ENCODE measurements at places on chromosomes 3 and 15. TPM values are rescaled to one million over a fixed set of nuclear protein-coding genes. Genes with fewer than 3 reads are reported as not detected.

DNA sequence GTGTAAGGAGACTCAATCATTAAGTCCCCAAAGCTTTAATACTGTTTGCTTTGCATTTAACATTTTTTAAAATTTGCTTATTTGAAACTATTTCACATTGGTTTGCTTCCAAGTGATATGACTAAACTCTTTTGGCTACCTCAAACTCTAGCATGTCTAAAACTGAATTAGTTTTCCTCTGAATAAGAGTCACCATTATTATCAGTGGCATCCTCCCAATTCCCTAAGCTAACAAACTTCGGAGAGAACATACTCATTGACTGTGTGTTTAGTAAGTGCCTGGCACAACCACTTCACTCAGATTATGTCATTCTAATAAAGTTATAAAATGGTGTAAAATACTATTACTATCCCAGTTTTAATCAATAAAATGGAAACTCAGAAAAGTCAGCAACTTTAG lies 21.9 kb downstream of the ATOSA start:
- no peak for DNase-seq

DNA sequence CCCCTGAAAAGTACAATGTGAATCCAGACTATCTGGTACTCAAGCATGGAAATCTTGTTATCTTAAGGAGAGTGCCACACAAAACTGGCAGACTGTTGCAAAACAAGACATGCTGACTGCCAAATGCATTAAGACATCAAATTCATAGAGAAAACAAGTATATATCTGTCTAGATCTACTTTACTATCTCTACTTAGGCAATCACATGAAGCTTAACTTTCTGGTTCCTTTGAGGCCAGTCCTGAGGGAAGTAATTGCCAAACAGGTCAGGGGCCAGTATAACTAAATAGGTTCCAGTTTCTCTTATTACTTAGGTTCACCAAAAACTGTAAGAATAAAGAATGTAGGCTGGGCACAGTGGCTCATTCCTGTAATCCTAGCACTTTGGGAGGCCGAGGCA lies 15.9 kb upstream of the SLC4A7 start:
- DNase-seq: no peak

The VEPH1 gene
- 7.8 TPM for total RNA-seq

The NANOGP8 gene
- not detected for total RNA-seq

The RUBCN gene
- 11.5 TPM for total RNA-seq

DNA sequence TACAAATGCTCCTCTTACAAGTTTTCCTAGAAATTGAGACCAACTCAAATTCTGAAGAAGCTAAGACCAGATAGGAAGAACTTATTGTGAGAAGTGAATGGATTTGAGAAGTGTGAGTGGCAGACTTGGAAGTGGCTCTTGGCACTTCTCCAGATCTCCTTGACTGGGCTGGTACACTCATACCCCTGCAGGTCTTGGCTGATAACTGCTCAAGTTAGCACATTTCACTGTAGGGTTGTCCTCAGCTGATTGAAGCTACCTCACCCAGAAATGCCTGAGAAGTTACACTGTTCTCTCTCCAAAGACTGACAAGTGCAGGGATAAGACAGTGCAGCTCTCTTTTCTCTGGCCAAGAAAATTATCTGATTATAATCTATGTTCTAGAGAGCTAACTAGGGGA lies 16.5 kb upstream of the CLDN1 start:
- DNase-seq: peak; percentile 11

Data from tongue (tissue), 3 donors.